H9 (cell line): ENCODE measurements at places on chromosomes 11 and 22.

GRCh38 chr11:75403983-75404658 is 4.8 kb downstream of the RPS3 start:
- DNase-seq, result no peak

GRCh38 chr22:26713823-26714449 is 56.5 kb downstream of the MIAT start:
- DNase-seq, result no peak

GRCh38 chr11:5992604-5993251 is 5.9 kb upstream of the OR52L1 start:
- no peak for DNase-seq

DNA sequence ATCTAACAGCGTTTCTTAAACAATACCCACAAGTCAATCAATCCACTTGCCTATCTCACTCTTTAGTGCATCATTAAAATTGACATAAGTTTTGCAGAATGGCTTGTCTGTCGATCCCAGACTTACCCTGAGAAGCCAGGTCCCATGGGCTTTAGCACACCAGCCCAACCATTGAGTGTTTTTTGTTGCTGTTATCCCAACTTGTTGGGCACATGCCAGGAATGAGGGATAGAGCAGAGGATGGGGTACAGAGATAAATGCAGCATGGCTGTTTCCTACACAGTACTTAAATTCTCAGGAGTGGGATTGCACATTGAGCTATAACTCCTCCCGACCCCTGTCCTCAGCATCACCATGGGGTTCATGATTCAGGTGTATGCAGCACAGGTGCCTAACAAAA is 64.2 kb upstream of the RASSF10 start:
- DNase-seq, result no peak

DNA sequence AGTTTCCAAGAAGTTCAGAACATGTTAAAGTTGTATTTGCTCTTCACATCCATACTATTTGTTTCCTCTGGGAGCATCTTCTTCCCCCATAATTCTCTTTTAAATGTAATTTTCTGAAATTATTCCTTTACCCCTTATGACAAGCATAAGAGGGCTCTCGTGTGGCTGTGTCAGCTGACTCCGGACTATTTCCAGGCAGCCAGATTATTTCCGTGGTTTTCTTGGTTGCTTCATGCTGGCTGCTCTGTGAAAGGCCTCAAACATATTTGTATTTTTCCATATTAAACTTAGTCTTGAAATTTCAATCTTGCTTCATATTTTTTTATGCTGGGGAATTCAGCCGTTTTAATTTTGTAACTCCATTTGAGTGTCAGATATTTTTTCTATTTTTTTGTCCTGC is 2.8 kb upstream of the MMP1 start:
- no peak for DNase-seq

DNA sequence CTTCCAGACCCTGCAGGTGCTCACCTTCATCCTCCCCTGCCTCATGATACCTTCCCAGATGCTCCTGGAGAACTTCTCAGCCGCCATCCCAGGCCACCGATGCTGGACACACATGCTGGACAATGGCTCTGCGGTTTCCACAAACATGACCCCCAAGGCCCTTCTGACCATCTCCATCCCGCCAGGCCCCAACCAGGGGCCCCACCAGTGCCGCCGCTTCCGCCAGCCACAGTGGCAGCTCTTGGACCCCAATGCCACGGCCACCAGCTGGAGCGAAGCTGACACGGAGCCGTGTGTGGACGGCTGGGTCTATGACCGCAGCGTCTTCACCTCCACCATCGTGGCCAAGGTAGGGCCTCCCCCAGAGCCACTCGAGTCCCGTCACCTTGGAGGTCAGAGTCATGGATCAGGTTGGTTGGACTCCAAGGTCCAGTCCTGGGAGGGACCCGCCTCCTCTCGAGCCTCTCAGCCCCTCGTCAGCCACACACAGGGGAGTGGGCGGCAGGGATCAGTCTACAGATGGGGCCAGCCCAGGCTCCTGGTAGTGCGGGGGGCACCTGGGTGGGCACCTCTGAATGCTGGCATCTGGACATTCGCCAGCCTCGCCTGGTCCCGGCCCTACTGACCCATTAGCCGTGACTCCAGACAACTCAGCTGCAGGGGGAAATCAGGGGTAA is 34.8 kb upstream of the SLC22A12 start:
- no peak for DNase-seq

- DNase-seq, result no peak
These were observed 44.8 kb downstream of the SLN start for GRCh38 chr11:107666911-107667613.

DNA sequence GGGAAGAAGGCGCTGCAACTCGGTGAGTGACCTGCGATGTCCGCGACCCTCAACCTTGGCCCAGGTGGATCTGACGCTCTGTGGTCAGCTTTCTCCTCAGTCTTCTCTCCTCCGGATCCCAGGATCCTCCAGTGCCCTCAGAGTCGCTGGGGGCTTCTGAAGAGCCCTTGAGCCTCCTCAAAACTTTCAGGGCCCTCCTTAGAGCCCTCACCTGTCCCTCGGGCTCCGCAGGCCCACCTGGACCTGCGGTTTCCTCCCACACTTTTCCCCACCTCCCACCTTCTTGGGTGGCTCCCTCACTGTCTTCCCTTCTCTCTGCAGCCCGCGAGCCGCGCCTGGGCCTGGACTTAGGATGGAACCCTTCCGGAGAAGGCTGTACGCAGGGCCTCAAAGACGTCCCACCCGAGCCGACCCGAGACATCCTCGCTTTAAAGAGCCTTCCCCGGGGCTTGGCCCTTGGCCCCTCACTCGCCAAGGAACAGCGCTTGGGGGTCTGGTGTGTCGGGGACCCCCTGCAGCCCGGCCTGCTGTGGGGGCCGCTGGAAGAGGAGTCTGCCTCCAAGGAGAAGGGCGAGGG is 335 bp downstream of the ZNF408 start:
- DNase-seq, result no peak

- DNase-seq, result no peak
These were observed 94.2 kb downstream of the FCHSD2 start for GRCh38 chr11:73047773-73048371.

DNA sequence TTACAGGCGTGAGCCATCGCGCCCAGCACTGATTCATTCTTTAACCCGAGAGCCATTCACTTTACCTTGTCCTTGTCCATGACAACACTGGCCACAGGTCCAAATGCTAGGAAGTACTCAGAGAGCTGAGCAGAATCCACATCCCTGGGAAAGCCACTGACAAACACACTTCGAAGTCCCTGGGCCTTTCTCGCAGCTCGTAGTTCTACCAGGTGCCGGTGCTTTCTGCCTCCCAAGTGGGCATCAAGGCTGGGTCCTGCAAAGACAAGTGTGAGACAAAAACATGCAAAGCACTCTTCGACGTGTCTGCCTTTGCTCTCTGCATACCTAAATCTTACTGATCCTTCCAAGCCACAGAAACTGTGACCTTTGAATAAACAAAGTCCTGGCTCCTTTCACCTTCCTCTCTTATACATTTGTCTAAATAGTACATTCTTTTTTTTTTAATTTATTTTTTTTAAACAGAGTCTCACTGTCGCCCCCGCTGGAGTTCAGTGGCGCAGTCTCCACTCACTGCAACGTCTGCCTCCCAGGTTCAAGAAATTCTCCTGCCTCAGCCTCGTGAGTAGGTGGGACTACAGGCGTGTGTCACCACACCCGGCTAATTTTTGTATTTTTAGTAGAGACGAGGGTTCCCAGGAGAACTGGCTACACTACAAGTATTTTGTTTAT is 2.2 kb downstream of the TUT1 start:
- no peak for DNase-seq

- peak; percentile 59 for DNase-seq
These were observed 5.7 kb upstream of the PVALB start for GRCh38 chr22:36822581-36822980.

- no peak for DNase-seq
These were observed 48.8 kb upstream of the PHF21B start for GRCh38 chr22:45058622-45058912.

DNA sequence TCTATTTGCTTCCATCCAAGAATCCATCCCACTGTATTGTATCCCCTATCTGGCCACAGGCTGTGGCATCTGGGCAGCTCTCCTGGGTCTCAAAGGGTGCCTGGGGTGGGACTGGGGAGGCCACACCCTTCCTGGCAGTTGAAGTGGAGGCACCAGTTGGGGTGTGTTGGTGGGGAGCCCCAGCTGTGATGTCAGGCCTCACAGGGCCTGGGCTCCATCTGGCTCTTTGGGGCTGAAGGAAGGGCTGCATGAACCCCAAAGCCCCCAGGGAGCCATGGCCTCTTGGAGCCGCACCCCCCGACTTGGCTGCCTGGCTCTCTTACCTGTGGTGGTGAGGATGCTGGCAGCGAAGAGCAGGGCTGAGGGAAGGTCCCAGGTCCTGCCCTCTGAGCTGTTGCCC is 469 bp downstream of the KCNK7 start:
- DNase-seq, result no peak

DNA sequence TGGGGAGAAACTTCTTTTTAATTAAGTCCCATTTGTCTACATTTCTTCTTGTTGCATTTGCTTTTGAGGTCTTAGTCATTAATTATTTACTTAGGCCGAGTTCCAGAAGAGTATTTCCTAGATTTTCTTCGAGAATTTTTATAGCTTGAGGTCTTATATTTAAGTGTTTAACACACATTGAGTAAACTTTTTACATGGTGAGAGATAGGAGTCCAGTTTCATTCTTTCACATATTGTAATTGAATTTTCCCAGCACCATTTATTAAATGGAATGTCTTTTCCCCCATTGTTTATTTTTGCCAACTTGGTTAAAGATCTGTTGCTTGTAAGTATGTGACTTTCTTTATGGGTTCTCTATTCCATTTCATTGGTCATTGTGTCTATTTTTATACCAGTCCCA is 1344.0 kb upstream of the RAG2 start:
- DNase-seq, result no peak

GRCh38 chr22:29209624-29209929 is 3.9 kb downstream of the EMID1 start:
- DNase-seq, result peak; percentile 57

GRCh38 chr22:31945971-31946680 is 1.8 kb downstream of the YWHAH start:
- DNase-seq, result no peak

DNA sequence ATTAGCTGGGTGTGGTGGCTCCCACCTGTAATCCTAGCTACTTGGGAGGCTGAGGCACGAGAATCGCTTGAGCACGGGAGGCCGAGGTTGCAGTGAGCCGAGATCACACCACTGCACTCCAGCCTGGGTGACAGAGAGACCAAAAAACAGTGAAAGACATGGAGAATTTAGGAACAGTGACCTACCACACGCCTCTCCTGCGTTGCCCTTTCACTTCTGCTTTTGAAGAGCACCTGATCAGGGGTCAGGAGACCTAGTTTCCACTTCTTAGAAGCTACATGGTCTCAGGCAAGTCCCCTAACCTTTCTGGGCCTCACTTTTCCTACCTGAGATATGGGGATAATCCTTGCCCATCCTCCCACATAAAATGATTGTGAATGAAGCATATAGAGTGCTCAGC is 12.2 kb downstream of the SLC35C1 start:
- no peak for DNase-seq

DNA sequence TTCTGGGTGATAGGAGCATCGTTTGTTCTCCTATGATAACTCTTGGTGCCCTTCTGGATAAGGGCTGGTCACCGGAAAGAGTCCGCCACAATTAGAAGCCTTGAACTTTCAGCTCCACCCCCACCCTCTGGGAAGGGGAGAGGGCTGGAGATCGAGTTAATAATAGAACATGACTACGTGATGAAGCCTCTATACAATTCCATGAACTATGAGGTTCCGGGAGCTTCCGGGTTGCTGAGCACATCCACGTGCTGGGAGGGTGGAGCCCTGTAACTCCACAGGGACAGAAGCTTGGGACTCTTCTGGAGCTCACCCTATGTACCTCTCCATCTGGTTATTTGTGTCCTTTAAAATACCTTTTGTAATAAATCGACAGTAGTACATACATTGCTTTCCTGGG is 40.3 kb downstream of the ARHGAP42 start:
- DNase-seq, result no peak

DNA sequence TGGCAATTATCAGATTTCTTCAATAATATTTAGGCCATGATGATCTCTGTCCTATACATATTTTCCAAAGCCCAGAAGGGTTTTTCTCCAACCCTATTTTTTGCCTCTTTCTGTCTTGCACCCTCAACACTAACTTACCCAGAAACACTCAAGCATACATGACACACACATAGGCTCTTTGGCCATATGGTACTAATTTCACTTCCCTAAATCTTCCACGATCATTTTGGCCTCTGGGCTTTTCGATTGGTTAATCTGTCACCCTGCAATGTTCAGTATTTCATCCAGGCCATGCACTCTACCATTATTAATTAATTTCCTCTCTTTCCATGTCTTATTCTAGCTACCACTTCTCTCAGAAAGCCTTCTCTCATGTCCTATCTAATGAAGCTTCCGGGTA is 59.8 kb downstream of the LUZP2 start:
- DNase-seq, result no peak

- no peak for DNase-seq
These were observed 138.7 kb upstream of the E2F8 start for GRCh38 chr11:19379465-19379864.

GRCh38 chr11:64809781-64810241 is 540 bp downstream of the MEN1 start:
- DNase-seq, result peak; percentile 77

- DNase-seq, result no peak
These were observed 113.9 kb upstream of the TMEM45B start for GRCh38 chr11:129701706-129702105.

DNA sequence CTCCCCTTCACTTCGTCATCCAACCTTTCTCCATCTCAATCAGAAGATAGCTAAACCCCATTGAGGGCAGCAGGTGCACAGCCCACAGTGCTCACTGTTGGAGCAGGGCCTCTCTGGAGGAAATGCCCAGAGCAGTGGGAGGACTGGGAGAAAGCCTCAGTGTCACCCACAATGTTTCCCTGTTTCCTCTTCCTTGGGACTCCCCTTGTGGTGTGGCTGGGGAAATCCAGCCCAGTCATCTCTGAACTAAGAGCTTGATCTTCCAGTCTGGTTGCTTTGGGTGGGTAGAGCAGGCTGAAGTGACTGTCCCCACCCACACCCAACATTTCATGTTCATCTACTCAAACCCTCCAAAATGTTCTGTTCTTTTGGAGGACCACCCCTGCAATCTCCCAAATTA is 29.8 kb upstream of the EED start:
- DNase-seq, result no peak

DNA sequence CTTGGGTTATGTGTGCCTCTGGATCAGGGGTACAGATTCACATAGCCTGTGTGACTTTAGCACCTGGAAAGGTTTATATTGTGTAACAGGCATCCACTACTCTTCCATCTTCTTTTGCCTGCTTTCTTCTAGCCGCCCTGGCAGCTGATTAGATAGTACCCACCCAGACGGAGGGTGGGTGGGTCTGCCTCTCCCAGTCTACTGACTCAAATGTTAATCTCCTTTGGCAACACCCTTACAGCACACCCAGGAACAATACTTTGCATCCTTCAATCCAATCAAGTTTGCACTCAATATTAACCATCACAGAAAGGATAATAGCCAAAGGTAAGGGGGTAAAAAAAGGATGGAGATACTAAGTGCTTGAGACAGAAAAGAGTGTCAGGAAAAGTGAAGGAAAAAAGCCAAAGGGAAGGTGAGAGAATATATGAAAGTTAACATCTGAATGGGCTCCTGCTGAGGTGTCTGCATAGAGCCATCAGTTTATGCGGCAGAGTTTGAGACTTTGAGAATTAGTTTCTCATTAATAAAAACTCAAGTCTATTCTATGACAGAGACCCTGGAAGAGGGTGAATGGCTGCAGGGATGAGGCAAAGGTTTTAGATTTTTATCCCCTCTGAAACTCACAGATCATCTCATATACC is 2.6 kb upstream of the OR51B6 start:
- DNase-seq, result no peak

- no peak for DNase-seq
These were observed at the start of gene DESI1 for GRCh38 chr22:41620589-41621098. Gene DESI1 (minus strand): TSS chr22:41621043. CDS start chr22:41620839, 204 bp downstream.

- DNase-seq, result no peak
These were observed 53.3 kb upstream of the CD5 start for GRCh38 chr11:61049063-61049377.
